Uterus (tissue), 4 donors: ENCODE measurements at places on chromosomes 6 and 20.

DNA sequence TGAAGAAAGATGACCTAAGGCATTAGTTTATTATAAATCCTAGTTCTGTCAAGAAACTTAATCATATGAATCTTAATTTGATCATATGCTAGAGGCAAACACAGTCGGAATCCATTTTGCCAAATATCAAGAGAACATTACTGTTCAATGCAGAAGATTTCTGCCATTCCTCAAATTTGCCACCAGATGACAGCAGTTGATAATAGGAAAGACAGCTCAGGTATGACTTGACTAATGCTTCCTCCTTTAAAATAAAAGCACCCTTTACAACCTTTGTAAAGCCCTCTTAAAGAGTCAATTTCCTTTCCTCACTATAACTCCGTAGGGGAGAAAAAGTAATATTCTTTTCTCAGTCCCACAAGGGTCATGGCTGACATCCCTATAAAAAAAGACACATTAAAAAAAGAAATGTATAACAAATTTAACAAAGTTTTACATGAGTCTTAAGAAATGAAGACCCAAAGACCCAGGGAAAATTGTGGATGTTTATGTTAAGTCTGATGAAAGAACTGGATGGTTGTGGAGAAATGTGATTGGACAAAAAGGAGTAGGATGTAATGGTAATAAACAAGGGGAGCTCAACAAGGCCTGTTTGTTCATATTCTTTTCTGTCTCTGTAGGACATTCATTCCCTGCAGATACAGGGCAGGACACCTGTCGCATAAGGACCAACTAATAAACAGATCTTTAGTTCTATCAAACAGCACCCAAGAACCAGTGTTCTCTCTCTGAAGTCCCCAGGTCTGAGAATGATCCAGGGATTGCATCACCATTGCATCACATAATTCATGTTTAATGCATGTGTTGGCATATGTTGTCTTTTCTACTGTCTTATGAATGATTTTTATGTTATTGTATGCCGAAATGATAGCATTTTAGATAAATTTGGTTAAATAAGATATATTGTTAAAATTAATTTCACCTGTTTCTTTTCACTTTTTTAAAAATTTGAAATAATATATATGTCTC is 23.0 kb upstream of the IL17A start:
- DNase-seq = no peak
- no peaks in the 10 kb centered on the region for H3K4me1 ChIP-seq
- no peaks in the 10 kb centered on the region for H3K27me3 ChIP-seq
- no peak overlapping the region for H3K4me3 ChIP-seq

DNA sequence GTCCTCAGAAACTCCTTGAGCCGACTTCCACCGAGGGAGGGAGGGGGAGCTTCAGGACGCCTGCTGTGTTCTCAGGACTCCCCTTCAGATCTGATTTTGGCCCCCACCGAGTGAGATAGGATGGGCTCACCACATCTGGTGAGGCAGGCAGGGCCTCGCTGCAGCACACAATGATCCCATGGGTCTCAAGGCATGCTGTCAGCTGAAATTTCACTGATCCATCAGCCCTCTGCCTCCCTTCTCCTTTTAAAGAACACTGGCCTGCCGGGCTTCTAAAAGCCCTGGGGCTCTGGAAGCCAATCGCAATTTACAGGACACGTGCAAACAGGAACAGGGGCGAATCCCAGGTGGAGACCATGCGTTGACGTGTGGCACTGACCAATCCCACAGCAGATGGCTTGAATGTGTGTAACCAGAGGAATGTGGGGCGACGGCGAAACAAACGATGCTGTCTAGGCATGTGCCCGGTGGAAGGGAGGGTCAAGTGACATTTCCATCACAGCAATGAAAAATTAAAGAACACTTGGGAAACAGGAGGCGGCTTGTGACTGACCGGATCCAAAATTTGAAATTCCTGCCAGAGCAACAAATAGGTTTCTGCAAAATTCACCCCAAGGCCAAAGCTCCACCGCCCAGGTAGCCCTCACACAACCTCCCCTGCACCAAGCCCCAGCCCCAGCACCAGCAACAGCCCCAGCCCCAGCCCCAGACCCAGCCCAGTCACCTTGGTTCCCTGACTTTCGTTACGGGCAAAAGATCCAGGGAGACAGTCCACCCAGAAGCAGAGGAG is 167.1 kb upstream of the ZNF337 start:
- no peak for DNase-seq
- peaks cover 5% of the 10 kb centered on the region for H3K4me1 ChIP-seq
- peak overlapping the region; percentile 11 for H3K4me3 ChIP-seq
- H3K27ac ChIP-seq = no peak overlapping the region

GRCh38 chr6:52574709-52575501 is 2.0 kb downstream of the TRAM2 start:
- peak overlapping the region; percentile 99 for H3K27ac ChIP-seq
- no peaks in the 10 kb centered on the region for H3K36me3 ChIP-seq
- peaks cover 5% of the 10 kb centered on the region for H3K4me1 ChIP-seq
- no peaks in the 10 kb centered on the region for H3K27me3 ChIP-seq

GRCh38 chr6:5135788-5136376 is 50.7 kb downstream of the PPP1R3G start:
- no peak overlapping the region for H3K27ac ChIP-seq
- DNase-seq = no peak
- no peaks in the 10 kb centered on the region for H3K4me1 ChIP-seq
- no peaks in the 10 kb centered on the region for H3K27me3 ChIP-seq
- H3K4me3 ChIP-seq = no peak overlapping the region

- no peaks in the 10 kb centered on the region for H3K36me3 ChIP-seq
- no peaks in the 10 kb centered on the region for H3K27me3 ChIP-seq
- peak overlapping the region; percentile 56 for H3K27ac ChIP-seq
- no peak for DNase-seq
Observed at GRCh38 chr6:142843361-142843760, 101.6 kb downstream of the HIVEP2 start.

- H3K4me1 ChIP-seq = no peaks in the 10 kb centered on the region
- no peak overlapping the region for H3K27ac ChIP-seq
- no peaks in the 10 kb centered on the region for H3K27me3 ChIP-seq
- H3K36me3 ChIP-seq = no peaks in the 10 kb centered on the region
Observed at GRCh38 chr6:2938632-2939083, 32.7 kb downstream of the SERPINB6 start.

- no peak for DNase-seq
- no peaks in the 10 kb centered on the region for H3K36me3 ChIP-seq
- H3K4me3 ChIP-seq = no peak overlapping the region
Observed at GRCh38 chr6:142953373-142954273, 8.6 kb upstream of the HIVEP2 start.

DNA sequence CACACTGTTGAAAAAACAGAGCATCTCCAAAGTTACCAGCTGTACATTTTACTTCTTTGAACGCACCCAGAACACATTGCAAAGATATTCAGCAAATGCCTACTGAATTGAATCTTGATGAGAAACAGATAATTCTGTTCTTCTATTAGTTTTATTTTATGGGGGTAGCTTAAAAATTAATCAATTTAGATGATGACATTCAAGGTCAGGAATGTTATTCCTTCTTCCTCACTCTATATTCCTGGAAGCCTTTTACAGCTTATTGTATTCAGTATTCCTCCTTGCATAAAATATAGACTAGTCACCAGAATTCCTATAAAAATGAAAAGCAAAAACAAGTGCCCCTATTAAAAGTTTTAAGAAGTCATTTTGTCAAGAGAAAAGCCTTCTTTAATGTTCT is 21.4 kb upstream of the GMDS start:
- H3K4me1 ChIP-seq = no peaks in the 10 kb centered on the region
- DNase-seq = no peak
- no peak overlapping the region for H3K27ac ChIP-seq
- no peaks in the 10 kb centered on the region for H3K36me3 ChIP-seq
- H3K27me3 ChIP-seq = no peaks in the 10 kb centered on the region
- H3K4me3 ChIP-seq = no peak overlapping the region

DNA sequence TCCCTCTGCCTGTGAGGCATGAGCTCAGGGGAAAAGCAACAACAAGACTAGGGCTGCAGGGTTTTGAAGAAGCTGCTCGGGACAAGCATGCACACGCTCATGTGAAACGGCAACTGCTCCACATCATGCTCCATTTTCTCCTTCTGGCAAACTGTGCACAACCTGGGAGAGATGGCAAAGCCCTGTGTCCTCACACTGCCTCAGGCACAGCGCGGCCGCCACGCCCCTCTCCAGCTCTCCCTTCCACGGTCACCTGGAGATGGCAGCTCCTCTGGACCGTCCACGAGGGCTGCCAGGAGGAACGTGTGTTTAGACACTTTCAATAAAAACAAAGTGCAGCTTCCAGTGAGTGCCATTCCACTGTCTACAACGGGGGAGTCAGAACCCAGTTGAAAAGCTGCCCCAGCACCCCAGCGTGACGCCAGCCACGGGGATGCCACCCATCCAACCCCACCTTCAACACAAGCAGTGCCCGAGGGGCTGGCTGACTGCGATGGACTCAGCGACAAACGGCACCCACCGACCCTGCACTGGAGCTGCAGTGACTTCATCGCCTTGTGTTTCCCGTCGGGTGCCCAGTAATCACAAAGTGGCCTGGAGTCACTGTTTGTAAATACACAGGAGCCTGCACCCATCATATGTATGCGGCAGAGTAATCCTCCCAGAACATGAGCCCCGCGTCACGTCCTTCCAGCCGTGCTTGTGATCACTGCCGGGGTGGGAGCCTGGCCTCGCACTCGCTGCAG is 16.1 kb downstream of the SMOC2 start:
- DNase-seq = no peak
- H3K4me3 ChIP-seq = no peak overlapping the region
- no peaks in the 10 kb centered on the region for H3K36me3 ChIP-seq
- H3K4me1 ChIP-seq = no peaks in the 10 kb centered on the region

- peak overlapping the region; percentile 99 for H3K27ac ChIP-seq
- no peaks in the 10 kb centered on the region for H3K36me3 ChIP-seq
- H3K4me3 ChIP-seq = peak overlapping the region; percentile 67
- peaks cover 18% of the 10 kb centered on the region for H3K4me1 ChIP-seq
- DNase-seq = peak; percentile 55
- no peaks in the 10 kb centered on the region for H3K27me3 ChIP-seq
Observed at GRCh38 chr6:33424855-33425667, 5.2 kb downstream of the SYNGAP1 start.

GRCh38 chr20:57650756-57651483 is 30.7 kb upstream of the ZBP1 start:
- DNase-seq = no peak
- H3K27ac ChIP-seq = no peak overlapping the region
- H3K36me3 ChIP-seq = no peaks in the 10 kb centered on the region
- no peak overlapping the region for H3K4me3 ChIP-seq
- H3K4me1 ChIP-seq = no peaks in the 10 kb centered on the region
- H3K27me3 ChIP-seq = no peaks in the 10 kb centered on the region

DNA sequence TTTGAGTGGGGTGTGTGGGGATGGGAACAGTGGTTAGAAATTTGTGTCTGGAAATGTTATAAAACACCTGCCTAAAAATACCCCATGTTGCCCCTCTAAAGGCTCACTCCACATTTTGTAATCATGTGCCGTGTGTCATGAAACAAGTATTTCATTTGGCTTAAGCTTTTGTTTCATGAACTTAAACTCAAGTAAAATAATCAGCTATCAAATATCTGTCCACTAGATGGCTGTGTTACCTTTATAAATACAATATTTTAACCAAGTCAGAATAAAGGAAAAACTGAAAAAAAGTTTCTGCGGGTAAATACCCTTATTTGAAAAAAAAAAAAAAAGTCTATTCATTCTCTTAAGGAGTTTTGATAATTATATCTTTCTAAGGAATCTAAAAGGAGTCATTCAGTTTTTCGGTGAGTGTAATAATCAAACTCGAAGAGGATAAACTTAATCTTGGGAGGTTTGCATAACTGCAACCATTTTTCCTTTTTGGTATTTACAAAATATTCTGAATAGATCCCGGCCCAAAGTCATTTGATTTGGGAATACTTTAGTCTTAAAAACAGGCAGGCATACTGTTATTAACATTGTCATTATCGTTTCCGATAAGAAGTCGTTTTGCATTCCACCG is 29.9 kb upstream of the MTRF1L start:
- no peak for DNase-seq
- no peak overlapping the region for H3K27ac ChIP-seq
- no peaks in the 10 kb centered on the region for H3K4me1 ChIP-seq
- H3K27me3 ChIP-seq = no peaks in the 10 kb centered on the region
- no peaks in the 10 kb centered on the region for H3K36me3 ChIP-seq

- no peaks in the 10 kb centered on the region for H3K27me3 ChIP-seq
- H3K27ac ChIP-seq = no peak overlapping the region
- no peaks in the 10 kb centered on the region for H3K4me1 ChIP-seq
- H3K36me3 ChIP-seq = no peaks in the 10 kb centered on the region
Observed at GRCh38 chr6:166267526-166267925, 40.7 kb downstream of the PRR18 start.

- H3K27me3 ChIP-seq = no peaks in the 10 kb centered on the region
- DNase-seq = no peak
- no peaks in the 10 kb centered on the region for H3K36me3 ChIP-seq
- H3K27ac ChIP-seq = no peak overlapping the region
- no peak overlapping the region for H3K4me3 ChIP-seq
Observed at GRCh38 chr6:56604186-56604585, 38.5 kb downstream of the DST start.
